Spinal cord (tissue), 10 donors: ENCODE measurements at places on chromosomes 7 and 10.

DNA sequence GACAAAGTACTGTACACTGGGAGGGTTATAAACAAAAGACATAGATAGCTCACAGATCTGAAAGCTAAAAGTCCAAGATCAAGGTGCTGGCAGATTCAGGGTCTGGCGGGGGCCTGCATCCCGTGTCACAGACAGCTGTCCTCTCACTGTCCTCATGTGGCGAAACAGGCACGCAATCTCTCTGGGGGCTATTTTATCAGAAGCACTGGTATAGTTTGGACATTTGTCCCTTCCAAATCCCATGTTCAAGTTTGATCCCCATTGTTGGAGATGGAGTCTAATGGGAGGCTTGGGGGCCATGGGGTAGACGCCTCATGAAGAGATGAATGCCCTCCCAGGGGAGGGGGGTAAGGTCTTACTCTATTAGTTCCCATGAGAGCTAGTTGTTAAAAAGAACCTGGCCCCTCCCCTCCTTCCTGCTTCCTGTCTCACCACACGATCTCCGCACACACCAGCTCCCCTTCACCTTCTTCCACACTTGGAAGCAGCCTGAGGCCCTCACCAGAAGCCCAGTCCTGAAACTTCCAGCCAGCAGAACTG is 72.5 kb upstream of the UCN3 start:
- no peak for DNase-seq

- no peak for DNase-seq
Measured at GRCh38 chr10:7592627-7593026, 74.1 kb downstream of the ITIH5 start.

DNA sequence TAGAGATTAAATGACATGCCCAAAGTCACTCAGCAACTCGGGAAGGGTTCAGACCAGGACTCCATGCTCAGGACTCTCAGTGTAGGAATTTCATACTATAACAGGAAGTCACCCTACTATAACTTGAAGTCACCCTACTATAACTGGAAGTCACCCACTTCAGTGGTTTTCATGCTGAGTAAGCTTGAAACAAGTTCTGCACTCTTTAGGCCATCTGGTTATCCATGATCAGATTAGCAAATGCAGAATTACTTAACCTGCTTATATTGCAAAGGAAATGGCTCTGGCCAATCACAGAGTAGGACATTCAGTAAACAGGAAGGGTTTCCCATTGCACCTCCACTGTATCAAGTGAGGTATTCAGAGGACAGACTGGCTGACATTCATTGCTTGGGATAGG is 1240.4 kb downstream of the GATA3 start:
- no peak for DNase-seq

DNA sequence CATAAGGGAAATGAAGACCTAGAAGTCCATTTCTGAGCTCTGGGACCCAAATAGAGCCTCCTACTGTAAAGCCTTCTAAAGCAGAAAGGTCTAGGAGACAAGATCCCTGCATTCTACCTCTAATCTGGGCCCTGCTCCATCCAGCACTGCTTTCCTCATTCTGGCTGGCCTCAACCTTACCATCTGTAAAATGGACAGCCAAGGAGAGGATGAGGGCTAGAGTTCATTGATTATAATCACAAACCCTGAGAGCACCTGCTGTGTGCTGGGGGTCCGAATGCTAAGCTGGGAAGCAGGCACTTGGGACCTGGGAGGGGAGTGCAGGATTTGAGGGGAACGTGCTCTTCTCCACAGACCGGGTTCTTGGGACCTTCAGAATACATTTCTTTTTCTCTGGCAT is 454.0 kb upstream of the ZMIZ1 start:
- no peak for DNase-seq

DNA sequence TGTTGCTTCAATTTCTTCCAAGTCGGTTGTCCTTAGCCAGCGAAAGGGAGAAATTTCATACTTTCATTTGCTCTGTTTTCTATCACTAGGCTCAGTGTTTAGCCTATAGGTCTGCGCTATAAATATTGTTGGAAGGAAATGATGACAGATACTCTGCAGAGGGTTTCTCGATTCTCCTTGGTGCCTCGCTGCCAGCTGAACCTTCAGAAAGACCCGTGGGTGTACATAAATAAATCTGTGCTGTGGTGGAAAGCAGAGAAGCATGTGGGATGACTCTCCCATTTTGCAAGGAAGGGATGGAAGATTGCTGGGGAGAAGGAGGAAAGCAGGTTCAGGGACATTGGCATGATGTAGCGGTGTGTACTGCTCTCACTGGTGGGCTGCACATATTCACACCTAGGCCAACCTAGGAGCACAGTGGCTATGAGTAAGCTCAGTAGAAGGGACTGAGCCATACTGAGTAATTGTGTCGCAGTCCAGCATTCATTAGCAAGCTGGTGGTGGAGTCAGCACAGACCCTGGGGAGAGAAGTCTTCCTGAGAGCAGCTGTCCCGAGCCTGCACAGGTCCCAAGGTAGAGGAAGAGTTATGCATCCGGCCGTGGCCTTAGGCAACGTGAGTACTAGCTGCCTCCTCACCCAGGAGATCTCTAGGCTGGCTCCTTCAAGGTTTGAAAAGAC is 50.5 kb downstream of the PNLIPRP3 start:
- no peak for DNase-seq

DNA sequence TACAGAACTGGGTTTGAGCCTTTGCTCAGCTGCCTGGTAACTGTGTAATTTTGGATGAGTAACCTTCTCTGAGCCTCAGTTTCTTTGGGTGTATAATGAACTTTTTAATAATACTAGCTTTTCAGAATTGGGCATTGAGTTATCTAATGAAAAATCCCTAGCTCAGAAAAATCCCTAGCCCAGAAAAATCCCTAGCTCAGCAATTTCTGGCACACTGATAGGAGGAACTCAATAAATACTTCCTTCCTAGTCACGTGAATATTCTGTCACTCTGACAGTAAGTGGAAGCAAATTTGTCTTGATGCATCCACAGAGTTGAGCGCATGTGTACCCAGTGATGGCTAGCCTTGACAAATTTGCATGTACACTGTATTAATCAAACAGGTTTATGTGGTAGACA is 817.6 kb downstream of the XPNPEP1 start:
- no peak for DNase-seq

- no peak for DNase-seq
Measured at GRCh38 chr10:93059975-93060886, at the start of gene CYP26C1. TSS of gene CYP26C1 (plus strand) at chr10:93060798. CDS start at chr10:93061264, 466 bp downstream.

DNA sequence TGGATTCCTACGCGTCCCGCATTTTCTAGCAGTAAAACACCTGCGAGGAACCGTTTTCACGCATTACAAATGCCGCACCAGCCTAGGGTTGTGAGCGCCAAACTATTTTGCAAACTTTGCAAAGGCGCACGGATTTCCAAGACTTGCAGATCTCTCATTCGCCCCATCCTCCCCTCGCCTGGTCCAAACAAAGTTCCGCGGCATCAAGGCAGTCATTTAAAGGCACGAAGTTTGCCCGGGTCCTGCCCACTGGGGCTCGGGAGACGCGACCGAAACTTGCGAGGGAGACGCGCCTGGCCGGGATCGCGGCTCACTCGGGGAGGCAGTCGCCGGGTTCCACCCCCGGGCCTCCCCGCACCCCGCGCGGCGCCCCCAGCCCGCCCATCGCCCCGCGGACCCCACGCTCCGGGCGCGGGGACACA is 613 bp downstream of the USP6NL start:
- DNase-seq: peak; percentile 26

DNA sequence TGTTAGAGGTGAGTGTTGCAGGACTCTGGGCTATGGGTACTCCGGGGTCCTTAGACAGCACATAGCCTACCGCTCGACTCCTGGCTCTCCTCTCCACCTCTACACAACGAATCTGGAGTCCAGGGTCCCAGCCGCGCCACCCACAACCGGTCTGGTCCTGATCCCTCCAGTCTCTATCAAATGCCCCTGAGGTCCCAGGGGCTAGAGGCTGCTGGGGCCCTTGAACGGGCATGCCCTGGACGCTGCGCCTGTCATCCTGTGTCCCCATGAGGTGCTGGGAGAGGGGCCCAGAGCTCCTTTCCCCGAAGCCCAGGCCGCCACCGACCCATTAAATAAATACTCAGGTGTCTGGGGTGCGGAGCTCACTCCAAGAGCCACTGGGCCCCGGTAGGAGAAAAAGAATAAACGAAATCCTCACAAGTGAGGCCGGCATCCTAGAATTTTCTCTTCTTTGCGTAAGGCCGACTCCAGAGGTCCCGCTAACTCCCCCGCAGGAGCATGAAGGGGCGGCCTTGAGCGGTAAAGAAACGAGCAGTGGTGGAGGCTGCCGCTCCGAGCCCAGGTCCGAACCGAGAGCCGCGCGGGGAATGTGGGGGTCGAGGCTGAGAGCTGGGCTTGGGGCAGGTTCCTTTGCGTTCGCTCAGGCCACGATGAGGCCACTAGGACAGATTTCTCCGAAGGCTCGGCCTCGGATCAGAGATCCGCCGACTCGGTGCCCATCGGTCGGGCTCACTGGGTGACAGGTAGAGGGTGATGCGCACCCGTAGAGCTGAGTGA is 166.7 kb downstream of the NRF1 start:
- DNase-seq: no peak

GRCh38 chr7:11193131-11193867 is 219.6 kb downstream of the PHF14 start:
- DNase-seq: no peak

- DNase-seq: no peak
Measured at GRCh38 chr7:121278120-121279021, 50.4 kb upstream of the WNT16 start.

DNA sequence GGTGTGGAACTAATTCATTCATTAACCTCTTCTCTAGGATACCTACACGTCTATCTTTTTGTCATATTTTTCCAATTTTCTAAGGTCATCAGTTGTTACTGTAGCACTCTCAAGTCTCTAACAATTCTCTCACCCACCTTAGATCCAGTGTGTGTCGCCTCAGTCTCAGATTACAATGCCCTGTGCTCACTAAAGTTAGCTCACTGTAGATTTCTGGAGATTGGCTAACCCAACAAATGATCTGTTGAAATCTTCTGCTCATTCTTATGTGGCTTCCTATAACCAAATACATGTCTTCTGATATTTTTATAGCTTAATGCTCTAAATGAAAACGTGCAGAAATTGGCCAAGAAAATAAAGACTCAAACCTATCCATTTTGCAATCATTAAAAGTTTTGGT is 142.6 kb downstream of the SLC25A13 start:
- DNase-seq: no peak

DNA sequence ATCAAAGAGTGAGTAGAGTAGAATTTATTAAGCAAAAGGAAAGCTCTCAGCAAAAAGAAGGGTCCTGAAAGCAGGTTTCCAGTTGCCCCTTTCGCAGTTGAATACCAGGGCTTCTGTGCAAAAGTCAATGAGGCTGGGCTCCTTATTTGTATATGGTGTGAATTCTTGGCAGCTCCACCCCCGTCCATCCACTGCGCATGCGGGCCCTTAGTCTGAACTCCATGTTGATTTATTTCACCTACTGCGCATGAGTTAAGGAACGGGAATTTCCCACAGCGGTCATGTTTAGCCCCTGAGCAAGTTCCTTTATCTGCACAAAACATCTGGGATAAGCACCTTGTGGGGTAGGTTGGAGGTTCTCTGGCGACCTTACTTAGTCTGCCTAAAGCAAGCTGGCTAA is 325.6 kb downstream of the ZWINT start:
- DNase-seq: no peak

DNA sequence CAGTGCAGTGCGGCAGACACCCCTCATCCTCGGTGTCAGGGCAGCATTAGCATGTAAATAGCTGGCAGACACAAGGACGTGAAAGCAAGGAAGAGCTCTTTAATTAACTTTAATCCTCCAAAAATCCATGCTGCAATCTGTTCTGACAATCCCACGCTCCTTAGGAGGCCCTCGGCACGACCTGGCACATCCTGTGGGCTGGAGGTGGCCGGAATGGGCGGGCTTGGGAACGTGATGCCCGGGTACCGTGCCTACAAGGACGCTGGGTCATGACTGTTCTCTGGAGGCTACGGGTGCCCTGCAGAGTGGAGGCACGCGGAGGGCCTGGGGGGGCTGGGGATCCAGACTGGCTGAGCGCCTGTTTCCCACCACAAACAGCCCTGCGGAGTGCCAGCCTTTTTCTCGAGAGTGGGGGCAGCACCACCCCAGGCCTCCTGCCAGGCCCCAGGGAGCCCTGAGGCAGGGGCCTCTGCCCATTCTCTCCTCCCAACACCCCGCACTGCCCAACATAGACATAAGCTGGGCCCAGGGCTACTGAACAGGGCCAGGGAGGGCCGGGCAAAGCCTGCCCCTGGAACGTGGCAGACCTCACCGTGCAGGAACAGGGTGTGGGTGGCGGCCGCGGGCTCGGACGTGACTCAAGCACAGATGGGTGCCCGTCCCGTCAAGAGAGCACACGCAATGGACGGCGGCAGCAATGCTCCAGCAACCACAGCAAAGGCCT is 189.3 kb downstream of the MAD1L1 start:
- no peak for DNase-seq

DNA sequence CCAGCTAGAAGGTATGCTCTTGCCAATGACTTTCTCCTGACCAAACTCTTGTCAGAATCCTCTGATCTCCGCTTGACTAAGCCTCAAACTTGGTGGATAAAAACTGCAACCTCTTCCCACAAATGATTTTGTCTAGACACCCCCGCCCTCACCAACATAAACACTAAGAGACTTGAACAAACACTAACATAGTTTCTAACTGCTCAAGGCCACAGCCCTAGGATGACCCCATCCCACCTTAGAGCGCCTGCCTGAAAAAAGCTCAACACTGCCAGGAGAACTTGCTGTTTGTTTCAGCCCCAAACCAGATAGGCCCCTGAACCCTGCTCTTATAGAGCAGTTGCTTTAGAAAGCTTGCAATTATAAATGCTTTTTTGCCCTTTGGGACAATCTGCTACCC is 71.8 kb downstream of the LRRN3 start:
- DNase-seq: no peak

GRCh38 chr10:93236393-93237040 is 162.8 kb downstream of the CYP26A1 start:
- no peak for DNase-seq

GRCh38 chr7:102288285-102288930 is 1.7 kb downstream of the SH2B2 start:
- peak; percentile 67 for DNase-seq

- no peak for DNase-seq
Measured at GRCh38 chr10:128124813-128125403, 1.3 kb downstream of the MKI67 start.

GRCh38 chr7:152588350-152588749 is 87.6 kb downstream of the XRCC2 start:
- no peak for DNase-seq

- DNase-seq: peak; percentile 73
Measured at GRCh38 chr10:99996671-99997648, 12.8 kb downstream of the DNMBP start.

GRCh38 chr7:74289659-74290552 is 699 bp downstream of the CLIP2 start:
- no peak for DNase-seq

DNA sequence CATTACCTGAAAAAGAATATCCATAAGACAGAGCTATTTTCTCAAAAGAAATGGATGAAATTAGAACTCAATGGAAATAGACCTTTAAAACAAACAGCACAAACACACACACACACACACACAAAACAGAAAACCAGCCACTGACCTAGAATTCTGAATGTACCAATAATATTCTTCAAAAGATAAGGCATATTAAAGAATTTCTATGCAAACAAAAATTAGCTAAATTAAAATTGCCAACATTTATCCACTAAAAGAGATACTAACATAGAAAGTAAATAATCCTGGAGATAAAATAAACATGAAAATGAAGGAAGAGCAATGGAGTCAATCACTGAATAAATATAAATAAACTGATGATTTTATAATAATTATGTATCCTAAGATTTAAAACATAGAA is 431.2 kb downstream of the SH2D4B start:
- no peak for DNase-seq
